ENCODE measurements at places on chromosomes 1 and 21.

DNA sequence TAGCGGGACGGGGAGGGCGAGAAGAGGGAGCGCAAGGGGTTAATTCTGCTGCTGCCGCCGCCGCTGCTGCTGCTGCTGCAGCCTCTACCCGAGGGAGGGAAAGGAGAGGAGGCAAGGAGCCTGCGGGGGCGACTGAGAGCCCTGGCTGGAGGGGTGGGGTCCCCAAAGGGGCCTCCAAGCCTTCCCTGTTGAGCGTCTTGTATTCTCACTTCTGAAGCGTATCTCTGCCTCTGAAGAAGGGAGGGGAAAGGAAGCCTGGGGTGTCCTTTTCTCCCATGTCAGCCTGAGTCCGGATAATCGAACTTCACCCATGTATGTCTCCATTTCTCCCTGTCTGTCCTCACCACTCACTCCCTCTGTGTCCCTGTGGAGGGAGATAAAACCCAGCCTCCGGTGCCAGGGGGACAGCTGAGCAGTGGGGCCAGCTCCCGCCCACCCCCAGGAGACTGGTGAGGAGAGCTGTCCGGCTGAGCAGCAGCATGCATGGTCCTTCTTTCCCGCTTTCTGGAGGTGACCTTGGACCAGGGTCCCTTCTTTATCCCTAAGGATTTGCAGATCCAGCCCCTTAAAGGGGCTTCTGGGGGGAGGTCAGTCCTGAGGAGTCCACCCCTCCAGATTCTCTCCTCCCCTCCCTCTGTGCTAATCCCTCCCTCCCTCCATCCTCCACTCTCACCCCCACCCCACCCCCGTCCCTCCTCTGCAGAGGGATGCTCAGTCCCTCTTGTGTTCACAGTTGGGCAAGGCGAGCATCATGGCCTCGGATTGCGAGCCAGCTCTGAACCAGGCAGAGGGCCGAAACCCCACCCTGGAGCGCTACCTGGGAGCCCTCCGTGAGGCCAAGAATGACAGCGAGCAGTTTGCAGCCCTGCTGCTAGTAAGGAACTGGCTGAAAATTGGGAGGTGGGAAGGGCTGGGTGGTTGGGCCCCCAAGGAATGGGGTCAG, 1.0 kb downstream of the NCDN start:
- no peak for DNase-seq

- no peak for DNase-seq
These were observed 11.7 kb downstream of the RIMKLA start for GRCh38 chr1:42392255-42392654.

DNA sequence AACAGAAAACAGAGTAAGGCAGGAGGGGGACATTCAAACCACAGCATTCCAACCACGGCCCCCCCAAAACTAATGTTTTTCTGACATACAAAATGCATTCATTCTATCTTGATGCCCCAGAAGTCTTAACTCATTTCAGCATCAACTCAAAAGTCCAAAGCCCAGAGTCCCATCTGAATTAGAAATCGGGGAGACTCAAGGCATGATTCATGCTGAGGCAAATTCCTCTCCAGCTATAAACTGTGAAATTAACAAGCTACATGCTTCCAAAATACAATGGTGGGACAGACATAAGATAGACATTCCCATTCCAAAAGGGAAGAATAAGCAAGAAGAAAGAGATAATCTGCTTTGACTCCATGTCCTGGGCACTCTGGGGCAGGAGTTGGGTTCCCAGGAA, 73.9 kb downstream of the KCNJ15 start:
- no peak for DNase-seq

GRCh38 chr21:19463966-19464365, 1060.4 kb upstream of the TMPRSS15 start:
- DNase-seq: no peak

GRCh38 chr1:48462716-48463302, 9.2 kb downstream of the SPATA6 start:
- no peak for DNase-seq

Data from Kasumi-1 (cell line).